ENCODE measurements at places on chromosomes 13 and 19. TPM values are rescaled to one million over a fixed set of nuclear protein-coding genes. Genes with fewer than 3 reads are reported as not detected.

Gene ADGRE3
- not detected for total RNA-seq

Gene ZNF577
- total RNA-seq: 6.2 TPM

Gene SLC46A3
- 0.84 TPM for total RNA-seq

Gene ZNF534
- total RNA-seq: not detected

DNA sequence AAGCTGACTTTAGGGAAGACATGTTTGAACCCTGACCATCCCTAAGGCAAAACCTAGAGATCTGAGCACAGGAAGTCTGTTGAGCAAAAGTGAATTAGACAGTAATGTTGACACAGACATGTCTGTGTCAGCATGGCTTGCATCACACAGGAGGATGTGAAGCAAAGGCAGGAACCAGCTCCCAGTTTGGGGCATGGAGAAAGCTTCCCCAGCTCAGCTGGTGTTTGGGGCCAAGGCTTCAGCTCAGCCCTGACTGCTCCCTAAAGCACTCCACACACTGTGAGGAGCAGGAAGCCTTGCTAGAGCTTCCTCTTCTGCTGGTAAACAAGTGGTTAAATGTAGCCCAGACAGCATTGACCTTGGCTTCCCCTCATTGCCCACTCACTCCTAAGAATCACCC is 153.8 kb upstream of the UBL3 start:
- DNase-seq: no peak

DNA sequence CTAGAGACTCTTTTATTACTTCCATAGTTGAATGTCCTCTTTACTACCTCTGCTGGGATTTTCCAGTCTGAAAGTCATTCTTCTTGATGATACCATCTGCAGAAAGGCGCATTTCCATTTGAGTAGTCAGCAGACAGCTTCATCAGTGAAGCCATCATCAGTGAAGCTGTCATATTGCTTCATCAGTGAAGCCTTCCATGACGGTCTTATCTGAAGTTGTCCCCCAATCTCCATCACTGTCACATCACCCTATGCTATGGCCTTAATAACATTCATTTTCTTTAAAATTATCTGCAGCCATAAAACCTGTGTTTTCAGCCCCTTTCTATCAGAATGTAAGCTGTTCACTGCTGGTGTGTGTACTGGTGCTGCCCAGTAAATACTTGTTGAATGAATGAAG is 151.6 kb downstream of the B3GLCT start:
- no peak for DNase-seq

GRCh38 chr13:109719962-109720646 is 66.3 kb downstream of the IRS2 start:
- DNase-seq: no peak

DNA sequence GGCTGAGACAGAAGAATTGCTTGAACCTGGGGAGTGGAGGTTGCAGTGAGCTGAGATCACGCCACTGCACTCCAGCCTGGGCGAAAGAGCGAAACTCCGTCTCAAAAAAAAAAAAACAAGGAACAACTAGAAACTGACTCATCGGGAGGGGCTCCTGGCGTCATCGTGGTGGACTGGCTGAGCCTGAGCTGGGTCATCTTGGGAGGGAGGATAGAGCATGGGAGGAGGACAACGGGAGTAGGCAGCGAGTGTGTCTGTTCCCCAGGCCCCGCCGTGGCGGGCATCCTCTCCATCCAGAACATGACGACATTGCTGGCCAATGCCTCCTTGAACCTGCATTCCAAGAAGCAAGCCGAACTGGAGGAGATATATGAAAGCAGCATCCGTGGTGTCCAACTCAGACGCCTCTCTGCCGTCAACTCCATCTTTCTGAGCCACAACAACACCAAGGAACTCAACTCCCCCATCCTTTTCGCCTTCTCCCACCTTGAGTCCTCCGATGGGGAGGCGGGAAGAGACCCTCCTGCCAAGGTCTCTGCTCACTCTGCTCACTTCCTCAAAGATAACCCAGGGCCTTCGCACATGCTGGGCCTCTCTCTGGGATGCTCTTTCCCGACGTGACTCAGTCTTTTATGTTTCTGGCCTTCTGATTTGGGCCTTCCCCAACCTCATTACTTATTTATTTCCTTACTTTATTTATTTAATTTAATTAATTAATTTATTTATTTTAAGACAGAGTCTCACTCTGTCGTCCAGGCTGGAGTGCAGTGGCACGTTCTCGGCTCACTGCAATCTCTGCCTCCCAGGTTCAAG is 16.6 kb downstream of the DDX39A start:
- DNase-seq: peak; percentile 70

DNA sequence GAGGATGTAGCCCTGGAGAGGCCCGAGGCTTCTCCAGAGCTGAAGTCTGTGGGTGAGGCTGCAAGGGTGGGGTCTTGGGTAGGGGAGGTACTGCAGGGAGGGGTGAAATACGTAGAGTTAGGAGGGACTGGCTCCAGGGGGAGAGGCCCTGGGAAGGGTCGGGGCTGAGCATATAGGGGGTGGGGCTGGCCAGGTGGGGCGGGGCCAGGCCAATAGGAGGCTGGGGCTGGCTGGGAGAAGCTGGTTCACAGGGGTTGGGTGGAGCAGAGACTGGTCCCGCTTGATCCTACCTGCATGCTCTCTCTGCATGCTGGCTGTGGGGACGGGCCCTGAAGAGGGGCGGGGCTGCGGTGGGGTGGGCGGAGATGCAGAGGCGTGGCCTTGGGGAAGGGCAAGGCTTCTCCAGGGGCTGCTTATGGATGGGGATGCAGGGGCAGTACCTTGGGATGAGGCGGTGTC is 51.9 kb downstream of the CELF5 start:
- DNase-seq: peak; percentile 75

GRCh38 chr19:35601971-35602370 is 10.6 kb upstream of the HAUS5 start:
- no peak for DNase-seq

GRCh38 chr19:38394488-38394887 is 6.0 kb downstream of the SPRED3 start:
- DNase-seq: no peak

DNA sequence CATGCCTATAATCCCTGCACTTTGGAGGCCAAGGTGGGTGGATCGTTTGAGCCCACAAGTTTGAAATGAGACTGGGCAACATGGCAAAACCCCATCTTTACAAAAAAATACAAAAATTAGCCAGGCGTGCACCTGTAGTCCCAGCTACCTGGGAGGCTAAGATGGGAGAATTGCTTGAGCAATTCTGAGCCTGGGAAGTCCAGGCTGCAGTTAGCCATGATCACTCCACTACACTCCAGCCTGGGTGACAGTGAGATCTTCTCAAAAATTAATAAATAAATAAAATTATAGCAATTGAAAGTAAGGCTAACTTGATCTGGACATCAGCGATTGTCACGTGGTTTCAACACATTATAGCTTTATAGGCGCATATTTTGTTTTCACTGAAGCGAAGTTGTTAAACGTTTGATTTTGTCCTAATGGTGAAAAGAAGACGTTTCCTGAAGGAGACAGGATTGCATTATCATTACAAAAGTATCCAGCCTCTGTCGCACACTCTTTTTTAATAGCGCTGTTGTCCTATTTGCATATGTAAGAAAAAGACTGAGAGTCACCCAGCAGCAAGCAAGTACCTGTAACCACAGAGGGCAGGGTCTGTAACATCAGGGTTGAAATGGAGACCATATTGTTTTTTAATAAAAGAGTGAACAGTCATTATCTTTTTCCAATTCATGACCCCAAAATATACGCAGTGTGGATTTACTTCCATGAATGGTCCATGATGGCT is 335.7 kb downstream of the DCT start:
- no peak for DNase-seq
